ENCODE measurements at places on chromosomes 2 and 18.

GRCh38 chr18:50232419-50232818 lies 33.9 kb downstream of the CFAP53 start:
- no peak for DNase-seq

- no peak for DNase-seq
These were observed 83.1 kb downstream of the BCL11A start for GRCh38 chr2:60470340-60470739.

- DNase-seq, result no peak
These were observed 145.1 kb downstream of the TDRD15 start for GRCh38 chr2:21268878-21269224.

DNA sequence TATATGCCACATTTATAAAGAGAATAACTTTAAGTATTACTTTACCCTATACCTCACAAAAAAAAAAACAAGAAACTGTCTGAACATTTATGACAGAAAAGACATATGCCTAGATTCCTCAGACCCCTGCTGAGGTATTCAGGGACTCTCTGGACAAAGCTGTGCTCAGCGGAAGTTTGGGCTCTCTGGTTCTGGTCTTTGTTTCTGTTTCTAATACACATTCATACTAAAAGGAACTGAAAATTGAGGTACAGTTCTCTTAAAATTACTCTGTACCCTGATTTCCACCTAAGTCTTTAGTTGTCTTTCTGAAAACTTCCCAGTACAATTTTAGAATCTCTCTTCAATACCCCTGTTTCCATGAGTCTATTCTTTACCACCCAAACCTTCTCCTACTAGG lies 160.3 kb downstream of the IKZF2 start:
- DNase-seq, result no peak

- no peak for DNase-seq
These were observed 99.7 kb upstream of the CELF4 start for GRCh38 chr18:37665346-37665745.

- DNase-seq, result no peak
These were observed 11.4 kb downstream of the ASIC4 start for GRCh38 chr2:219525533-219526232.

GRCh38 chr2:101348883-101349282 lies 38.4 kb downstream of the CREG2 start:
- DNase-seq, result no peak

GRCh38 chr2:175195012-175195411 lies 13.5 kb upstream of the ATP5MC3 start:
- no peak for DNase-seq

DNA sequence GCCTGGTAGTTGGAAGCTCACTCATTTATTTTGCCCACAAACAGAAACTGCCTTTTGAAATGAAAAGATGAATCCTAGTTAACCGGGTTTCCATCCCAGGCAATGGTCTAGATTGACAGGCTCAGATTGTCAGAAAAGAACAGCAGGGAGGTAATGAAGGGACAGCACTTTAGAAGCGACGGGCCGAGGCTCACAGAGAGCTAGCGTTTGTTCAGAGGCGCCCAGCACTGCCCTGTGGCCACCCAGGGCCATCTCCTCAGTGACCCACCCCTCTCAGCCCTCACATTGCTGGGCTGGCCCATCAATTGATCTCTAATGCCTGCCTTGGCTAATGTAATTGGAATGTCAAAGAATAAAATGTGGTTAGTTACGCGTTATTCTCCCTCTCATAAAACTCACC lies 304.8 kb downstream of the CDCA7 start:
- DNase-seq, result no peak

DNA sequence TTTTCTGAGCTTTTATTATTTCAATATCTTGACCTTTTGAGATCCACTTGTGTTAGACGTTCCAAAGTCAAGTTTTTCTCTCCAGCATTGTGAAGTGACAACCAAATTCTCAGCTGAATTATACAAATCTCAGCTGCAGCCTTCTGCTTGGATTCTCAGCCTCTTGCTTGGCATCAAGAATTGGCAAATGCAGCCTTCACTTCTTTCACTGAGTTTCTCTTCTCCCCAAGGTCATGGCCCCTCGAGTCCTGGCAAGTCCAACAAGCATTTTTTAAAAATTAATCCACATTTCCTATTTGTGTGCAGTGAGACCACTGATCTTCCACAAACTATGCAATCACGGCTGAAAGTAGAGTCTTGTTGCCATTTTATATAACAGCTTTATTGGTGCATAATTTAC lies 23.4 kb upstream of the SMIM21 start:
- no peak for DNase-seq

DNA sequence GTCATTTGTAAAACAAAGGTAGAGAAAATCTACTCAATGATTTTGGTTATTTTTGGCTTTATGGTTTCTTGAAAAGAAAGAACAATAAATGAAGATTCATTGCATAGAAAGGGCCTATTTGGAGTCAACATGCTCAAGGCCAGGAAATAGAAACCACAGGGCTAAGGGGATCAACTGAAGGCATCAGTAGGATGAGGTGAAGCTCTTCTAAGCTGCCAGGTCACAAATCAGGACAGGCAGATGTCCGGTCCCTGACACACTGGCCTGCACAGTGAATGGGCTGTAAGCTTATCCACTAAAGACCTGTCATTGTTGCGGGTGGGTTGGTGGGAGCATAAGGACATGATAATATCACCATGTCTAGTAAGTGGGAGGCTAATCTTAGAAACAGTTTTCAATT lies 31.6 kb upstream of the RNF138 start:
- DNase-seq, result no peak

GRCh38 chr18:26386002-26386401 lies 159.8 kb downstream of the TAF4B start:
- DNase-seq, result no peak

DNA sequence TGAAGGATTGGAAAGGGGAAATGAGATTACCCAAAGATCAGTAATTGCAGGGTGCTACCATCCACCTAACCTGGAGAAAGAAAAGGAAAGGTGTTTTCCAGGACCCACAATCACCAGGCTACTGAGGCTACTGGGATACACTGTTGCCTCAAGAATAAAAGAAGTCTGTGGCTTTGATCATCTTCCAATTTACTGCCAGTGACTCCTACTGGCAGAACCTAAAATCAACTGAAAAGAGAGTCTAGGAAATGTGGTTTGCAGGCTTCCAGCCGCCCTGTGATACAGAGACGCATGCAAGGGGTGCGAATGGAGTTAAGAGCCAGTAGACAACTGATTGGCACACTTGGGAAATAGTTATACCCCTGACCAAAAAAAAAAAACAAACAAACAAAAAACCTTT lies 16.6 kb upstream of the TTL start:
- no peak for DNase-seq
